Ascending aorta (tissue), 2 donors: ENCODE measurements at places on chromosomes 5 and 9. TPM values are rescaled to one million over a fixed set of nuclear protein-coding genes. Genes with fewer than 3 reads are reported as not detected.

The ASB6 gene
- 29.7 TPM for total RNA-seq

The PCDHB8 gene
- total RNA-seq, result 0.11 TPM

The PGGT1B gene
- total RNA-seq, result 4.0 TPM

The PCDHGA3 gene
- 9.2 TPM for total RNA-seq

The TICAM2 gene
- 0.53 TPM for total RNA-seq

The SRA1 gene
- total RNA-seq, result 47.3 TPM

The SMIM27 gene
- 0.32 TPM for total RNA-seq

The SPATA31A3 gene
- not detected for total RNA-seq
